GM23248 (cell line): ENCODE measurements at places on chromosomes 16 and 17.

DNA sequence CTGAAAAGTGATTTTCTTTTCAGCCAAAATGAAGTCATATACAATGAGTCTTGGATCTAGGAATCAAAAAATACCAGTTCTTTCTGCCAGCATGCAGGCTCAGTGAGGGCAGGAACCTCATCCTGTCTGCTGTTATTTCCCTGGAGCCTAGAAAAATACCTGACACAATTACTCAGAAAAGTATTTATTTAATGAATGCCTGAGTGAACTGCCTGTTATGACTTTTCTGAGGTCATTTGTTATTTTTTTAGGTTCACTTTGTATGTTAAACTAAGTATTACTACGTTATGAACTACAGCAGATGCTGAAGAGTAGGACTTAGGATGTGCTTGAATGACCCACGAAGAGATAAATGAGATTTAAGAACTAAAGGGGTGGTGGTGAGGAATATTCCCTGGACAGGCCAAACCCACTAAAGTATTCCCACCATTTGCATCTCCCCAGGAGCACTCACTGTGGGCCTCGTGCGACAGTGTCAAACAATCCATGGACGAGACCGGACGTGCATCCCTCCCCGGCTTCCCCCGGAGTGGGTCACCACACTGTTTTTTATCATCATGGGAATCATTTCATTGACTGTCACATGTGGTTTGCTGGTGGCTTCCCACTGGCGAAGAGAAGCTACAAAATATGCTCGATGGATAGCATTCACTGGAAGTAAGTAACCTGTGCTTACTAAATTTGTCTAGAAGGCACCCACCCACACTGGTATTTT is 17.1 kb upstream of the VWA3A start:
- H3K27ac ChIP-seq = peak overlapping the region; percentile 3; the same call in 1 of the 2 replicates
- DNase-seq = peak; percentile 39
- H3K4me3 ChIP-seq = no peak overlapping the region
- H3K36me3 ChIP-seq = peaks cover 6% of the 10 kb centered on the region; the same call in 1 of the 2 replicates

DNA sequence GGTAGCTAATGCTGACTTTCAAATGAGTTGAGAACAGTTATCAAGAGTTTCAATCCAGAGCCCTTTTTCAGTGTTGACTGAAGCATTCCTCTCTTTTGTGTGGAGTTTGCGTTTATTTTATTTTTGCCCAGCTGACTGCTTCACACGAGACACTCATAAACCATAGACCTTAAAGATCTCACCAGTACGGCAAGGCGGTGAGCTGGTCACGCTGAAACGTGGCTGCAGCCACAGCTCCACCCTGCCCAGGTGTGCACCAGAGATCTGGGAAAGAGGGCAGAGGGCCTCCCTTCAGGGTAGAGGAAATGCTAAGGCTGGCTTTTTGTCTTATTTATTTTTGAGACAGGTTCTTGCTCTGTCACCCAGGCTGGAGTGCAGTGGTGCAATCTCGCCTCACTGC is 112.2 kb downstream of the AATF start:
- DNase-seq = no peak
- H3K27me3 ChIP-seq = no peaks in the 10 kb centered on the region
- no peaks in the 10 kb centered on the region for H3K4me1 ChIP-seq
- peaks cover 6% of the 10 kb centered on the region; the same call in 1 of the 2 replicates for H3K36me3 ChIP-seq
- H3K4me3 ChIP-seq = no peak overlapping the region
- no peak overlapping the region for H3K27ac ChIP-seq

GRCh38 chr16:86396422-86396821 is 113.9 kb upstream of the FOXF1 start:
- peak overlapping the region; percentile 50 for H3K4me3 ChIP-seq
- DNase-seq = peak; percentile 83
- no peaks in the 10 kb centered on the region for H3K36me3 ChIP-seq
- peak overlapping the region; percentile 88 for H3K27ac ChIP-seq

- peak; percentile 50 for DNase-seq
- no peak overlapping the region for H3K4me3 ChIP-seq
- H3K36me3 ChIP-seq = peaks cover 42% of the 10 kb centered on the region
- H3K4me1 ChIP-seq = peaks cover 20% of the 10 kb centered on the region
- H3K27ac ChIP-seq = peak overlapping the region; percentile 16; the same call in 1 of the 2 replicates
Observed at GRCh38 chr17:42342242-42343008, 45.8 kb downstream of the STAT3 start.

GRCh38 chr16:674968-675883 is at the start of gene RHBDL1:
Gene RHBDL1 (plus strand): TSS chr16:675671. CDS start chr16:675791, 120 bp downstream.
- H3K4me3 ChIP-seq = peak within 1 kb of the TSS; percentile 68
- no peaks in the 10 kb centered on the region for H3K36me3 ChIP-seq
- H3K4me1 ChIP-seq = no peaks in the 10 kb centered on the region
- H3K27me3 ChIP-seq = no peaks in the 10 kb centered on the region

GRCh38 chr17:44916781-44917241 is 1.5 kb upstream of the GFAP start:
- H3K27ac ChIP-seq = no peak overlapping the region
- DNase-seq = peak; percentile 71
- no peaks in the 10 kb centered on the region for H3K27me3 ChIP-seq
- H3K36me3 ChIP-seq = no peaks in the 10 kb centered on the region
- H3K4me3 ChIP-seq = no peak overlapping the region
- peaks cover 13% of the 10 kb centered on the region for H3K4me1 ChIP-seq

- no peak overlapping the region for H3K27ac ChIP-seq
- H3K4me3 ChIP-seq = no peak overlapping the region
- H3K36me3 ChIP-seq = no peaks in the 10 kb centered on the region
- peak; percentile 35 for DNase-seq
- H3K4me1 ChIP-seq = peaks cover 57% of the 10 kb centered on the region
- H3K27me3 ChIP-seq = no peaks in the 10 kb centered on the region
Observed at GRCh38 chr17:13413001-13413400, 188.7 kb downstream of the HS3ST3A1 start.

DNA sequence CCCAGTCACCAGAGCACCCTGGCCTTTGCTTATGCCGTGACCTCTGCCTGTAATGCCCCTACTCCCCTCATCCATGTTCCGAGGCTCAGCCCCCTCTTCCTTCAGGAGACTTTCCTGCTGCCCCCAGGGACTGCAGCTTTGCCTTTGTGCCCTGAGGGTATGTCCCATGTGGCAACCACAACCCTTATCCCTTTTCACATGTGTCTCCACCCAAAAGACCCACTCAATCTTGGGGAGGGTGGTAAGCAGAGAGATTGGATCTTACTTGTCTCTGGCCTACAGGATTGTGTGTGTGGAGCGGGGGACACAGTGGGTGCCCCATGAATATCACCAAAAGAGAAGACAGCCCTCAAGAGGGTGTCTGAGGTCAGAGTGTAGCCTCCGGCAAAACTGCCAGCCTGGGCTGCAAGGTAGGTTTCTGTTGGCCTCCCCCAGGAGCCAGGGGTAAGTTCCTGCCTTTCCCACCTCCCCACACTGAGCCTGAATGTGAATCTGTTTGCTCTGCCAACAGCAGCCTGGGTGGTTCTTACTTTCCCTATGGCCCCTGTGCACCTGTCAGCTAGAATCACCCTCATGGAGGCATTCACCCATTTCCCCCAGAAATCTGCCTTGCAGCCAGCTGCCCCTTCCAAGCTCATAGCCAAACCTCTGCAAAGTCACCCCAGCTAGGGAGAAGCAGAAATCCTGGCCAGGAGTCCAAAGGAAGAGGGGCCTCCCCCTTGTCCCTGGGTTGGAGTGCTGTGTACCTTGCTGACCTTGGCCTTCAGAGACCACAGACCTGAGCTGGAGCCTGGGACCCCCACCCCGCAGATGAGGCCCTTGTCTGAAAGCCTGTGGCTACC is 11.5 kb upstream of the C17orf113 start:
- no peaks in the 10 kb centered on the region for H3K4me1 ChIP-seq
- H3K27me3 ChIP-seq = no peaks in the 10 kb centered on the region
- DNase-seq = no peak
- no peak overlapping the region for H3K4me3 ChIP-seq

DNA sequence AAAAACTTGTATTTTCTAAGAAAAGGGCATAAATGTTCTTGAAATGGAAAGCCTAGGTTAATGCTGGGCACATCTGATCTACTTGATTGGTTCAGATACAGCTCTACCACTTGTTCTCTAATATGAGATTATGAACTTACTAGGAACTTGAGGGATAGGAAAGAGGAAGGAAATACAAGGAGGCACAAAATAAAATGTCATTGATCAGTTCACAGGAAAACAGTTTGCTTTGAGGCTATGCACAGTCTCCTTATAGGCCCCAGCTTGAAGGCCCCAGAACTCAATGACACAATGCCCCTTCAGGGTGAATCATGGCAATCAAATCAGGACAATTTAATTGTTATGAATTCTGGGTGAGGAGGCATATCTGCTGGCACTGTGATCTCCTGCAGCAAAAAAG is 27.1 kb downstream of the NXPH3 start:
- H3K27me3 ChIP-seq = no peaks in the 10 kb centered on the region
- H3K4me1 ChIP-seq = peaks cover 12% of the 10 kb centered on the region; the same call in 1 of the 2 replicates
- H3K27ac ChIP-seq = peak overlapping the region; percentile 23; the same call in 1 of the 2 replicates

GRCh38 chr16:64162613-64163375 is 959.1 kb downstream of the CDH11 start:
- H3K27me3 ChIP-seq = no peaks in the 10 kb centered on the region
- H3K27ac ChIP-seq = no peak overlapping the region
- H3K36me3 ChIP-seq = no peaks in the 10 kb centered on the region
- DNase-seq = no peak
- peaks cover 14% of the 10 kb centered on the region for H3K4me1 ChIP-seq
